ENCODE measurements at places on chromosomes 1 and 21.
A peak's percentile ranks its signal among the peaks of the same experiment; 100 is the strongest.

- DNase-seq = no peak
Measured at GRCh38 chr21:26550326-26550725, 22.8 kb downstream of the CYYR1 start.

- no peak for DNase-seq
Measured at GRCh38 chr21:34348890-34349519, 14.8 kb upstream of the KCNE2 start.

DNA sequence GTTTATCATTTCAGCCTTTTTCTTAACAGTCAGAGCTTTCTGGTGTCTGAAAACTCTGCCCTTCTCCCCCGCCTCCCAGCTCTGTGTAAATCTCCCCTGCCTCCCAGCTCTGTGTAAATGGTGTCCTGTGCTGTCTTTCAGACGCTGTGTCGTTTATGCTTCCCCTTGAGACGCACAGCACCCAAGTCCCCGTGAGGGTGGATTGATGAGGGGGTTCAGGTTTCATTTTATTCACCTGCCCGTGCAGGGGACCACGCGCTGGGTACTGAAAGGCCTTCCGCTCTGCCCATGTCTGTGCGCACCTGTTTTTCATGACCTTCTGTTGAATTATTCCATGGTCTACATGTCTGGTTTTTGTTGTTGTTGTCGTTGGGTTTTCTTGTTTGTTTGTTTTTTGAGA is 108.2 kb upstream of the COL6A1 start:
- DNase-seq = no peak

GRCh38 chr1:171744986-171745385 is 3.1 kb upstream of the VAMP4 start:
- no peak for DNase-seq

DNA sequence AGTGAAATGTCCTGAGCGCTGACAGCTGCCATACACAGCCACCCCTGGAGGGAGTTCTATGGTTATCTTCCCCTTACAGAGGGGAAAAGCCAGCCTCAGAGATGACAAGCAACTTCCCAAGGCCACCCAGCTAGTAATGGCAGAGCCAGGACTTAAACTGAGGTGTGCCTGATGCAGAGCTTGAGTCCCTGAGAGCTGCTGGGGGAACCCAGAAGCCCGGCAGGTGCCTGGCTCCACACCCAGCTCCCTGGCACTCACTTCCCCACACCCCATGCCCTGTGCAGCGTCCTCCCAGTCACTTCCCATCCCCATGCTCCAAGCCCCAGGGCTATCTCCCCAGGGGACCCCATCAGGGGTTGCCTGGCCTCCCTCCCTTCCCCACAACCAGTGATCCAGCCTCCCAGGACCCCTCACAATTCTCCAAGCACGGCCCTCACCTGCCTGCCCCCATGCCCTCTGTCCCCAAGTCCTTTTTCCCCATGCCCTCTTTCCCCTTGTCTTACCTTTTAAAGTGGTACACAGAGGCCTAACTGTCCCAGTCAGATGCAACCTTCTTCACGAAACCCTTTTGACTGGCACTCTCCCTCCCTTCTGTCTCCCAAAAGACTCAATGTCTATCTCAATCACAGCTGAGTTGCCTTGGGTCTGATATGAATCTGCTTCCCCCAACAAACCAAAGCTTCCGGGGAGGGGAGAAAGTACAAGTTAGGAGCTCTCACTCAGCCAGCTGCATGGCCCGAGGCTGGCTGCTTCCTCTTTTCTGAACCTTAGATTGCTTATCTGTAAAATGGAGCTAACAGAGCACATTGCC is 39.8 kb upstream of the LRP8 start:
- peak; percentile 57 for DNase-seq

DNA sequence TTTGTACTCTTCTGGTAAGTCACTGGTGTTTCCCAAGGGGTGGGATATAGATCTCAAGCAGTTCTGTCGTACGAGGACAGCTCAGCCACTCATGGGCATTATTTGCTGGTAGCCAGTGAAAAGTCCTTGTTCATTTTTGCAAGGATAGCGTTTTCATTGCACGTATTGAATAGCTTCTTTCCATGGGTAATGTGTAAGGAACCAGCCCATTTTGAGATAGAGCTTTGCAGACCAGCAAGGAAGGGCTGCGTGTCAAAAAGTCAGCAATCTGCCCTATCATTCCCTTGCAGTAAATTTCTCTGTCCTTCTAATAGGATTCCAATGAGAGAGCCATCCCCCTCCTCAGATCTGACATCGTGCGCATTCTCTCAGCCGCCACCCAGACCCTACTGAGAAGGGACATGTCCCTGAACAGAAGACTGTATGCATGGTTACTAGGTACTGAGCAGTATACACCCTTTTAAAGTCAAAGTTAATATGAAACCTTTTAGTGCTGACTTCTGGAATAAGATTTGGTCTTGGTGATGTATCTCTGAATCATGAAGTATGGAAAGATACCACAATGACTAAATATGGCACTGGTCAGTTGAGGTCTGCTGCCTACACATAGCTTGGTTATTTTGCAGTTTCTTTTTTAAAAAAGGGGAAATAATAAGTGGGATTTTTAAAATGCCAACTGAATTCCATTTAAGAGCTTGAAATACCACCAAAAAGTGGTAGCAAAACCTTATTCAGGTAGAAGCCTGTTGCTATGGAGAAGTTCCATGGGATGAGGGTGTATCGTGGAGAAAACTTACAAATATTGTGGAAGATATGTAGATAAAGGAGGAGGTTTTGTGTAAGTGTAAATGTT is 55.3 kb downstream of the DOP1B start:
- DNase-seq = no peak

DNA sequence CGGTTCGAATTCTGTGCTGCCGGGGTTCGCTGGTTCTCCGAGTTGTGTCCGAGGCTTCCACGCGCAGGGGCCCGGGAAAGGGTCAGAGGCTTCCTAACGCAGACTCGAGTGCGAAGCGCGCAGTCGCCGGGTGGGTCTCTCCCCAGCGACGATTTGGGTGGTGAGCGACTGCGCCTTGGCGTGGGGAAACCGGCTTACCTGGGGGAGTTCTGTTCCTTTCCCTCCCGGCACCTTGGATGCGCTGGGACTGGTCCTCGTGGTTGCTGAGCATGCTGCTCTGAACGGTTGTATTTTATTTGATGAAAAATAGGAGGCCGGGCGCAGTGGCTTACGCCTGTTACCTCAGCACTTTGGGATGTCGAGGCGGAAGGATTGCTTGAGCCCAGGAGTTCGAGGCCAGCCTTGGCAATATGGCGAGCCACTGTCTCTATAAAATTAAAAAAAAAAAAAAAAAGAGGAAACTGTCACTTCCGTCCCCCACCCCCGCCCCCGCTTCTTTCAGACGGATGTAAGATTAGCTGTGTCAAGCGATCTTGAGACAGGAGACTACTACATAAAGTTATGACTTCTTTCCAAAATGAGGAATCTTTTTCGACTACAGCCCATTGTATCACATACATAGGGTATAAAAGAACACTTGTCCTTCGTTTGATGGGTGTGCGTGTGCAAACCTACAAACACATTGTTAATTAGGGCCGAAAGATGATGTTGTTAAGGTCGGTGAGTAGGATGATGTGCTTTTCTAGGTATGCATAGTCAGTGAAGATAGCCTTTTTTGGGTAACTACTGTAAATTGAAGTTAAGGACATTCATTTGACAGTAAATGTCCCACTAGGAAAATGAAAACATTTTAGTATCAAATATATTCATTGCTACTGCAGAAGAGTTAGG is at the start of gene CCDC18:
Gene CCDC18 (plus strand): TSS at position 2 of the 891 bp plus-strand sequence. CDS start 2,638 bp downstream, outside the sequence.
- no peak for DNase-seq

DNA sequence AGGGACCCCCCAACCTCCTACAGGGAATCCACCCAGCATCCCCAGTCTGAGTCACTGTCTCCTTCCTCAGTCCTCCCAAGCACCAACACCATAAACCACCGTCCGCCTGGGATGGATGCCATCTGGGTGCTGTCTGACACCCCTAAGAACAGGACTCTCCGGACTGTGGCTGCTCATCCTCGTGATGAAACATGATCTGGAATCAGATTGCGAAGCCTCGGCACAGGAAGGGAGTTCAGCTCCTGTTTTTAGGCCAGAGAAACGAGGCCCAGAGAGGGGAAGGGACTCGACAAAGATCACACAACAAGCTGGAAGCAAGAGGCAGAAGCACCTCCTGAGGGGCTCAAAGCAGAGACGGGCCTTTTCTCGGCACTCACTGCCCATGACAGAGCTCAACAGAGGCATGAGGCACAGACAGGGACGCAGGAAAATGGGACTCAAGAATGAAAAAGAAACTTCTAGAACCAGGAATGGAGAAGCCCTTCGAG is 8.4 kb downstream of the KCNN3 start:
- no peak for DNase-seq

DNA sequence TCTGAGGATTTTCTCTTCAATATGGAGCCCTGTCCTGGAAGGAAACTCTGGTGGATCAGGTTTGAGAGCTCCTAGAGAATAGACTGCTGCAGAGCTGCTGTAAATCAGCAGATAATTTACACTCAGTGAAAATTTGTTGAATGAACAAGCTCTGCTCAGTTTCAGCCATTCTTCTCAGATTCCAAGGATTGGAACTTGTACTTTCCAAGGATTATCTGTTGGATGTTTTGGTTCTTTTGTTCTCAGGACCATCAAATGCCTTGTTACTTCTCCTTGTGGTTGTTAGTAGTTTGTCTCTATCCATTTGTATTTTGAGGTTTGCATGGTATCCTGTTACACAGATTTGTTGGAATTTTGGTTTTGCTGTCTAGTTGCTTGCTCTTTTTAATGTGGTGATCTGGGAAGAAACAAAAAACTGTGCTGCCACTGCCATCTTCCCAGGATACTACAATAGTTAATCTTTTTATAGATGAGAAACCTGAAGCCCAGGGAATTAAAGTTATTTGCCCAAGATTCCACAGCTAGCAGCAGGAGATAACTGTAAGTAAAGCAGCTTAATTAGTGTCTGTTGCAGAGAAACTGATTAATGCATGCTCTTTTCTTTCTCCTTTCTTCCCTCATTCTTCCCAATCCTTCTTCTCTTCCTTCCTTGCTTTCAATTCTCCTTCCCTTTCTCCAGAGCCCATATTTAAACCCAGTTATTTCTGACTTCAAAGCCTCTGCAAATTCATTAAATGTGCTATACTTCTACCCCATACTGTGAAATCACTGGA is 21.7 kb upstream of the KIFAP3 start:
- DNase-seq = no peak

GRCh38 chr1:15090373-15090772 is 63.2 kb upstream of the TMEM51 start:
- DNase-seq = no peak

DNA sequence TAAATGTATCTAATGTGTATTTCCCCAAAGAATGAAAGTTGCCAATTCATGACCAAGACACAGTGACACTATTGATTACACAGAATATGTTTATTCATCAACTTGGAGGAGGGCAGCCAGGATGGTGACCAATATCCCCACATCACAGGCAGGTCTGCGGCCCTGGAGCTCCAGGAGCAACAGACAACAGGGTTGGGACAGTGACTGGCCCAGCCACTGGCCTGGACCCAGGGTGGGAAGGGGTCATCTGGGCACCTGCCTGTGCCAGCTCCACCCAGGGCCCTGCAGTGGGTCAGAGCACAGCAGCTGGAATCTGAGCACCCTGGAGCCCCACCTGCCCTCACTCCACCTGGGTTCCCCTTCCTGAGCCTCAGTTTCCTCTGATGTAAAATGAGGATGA is 466.1 kb downstream of the MATN1 start:
- no peak for DNase-seq

DNA sequence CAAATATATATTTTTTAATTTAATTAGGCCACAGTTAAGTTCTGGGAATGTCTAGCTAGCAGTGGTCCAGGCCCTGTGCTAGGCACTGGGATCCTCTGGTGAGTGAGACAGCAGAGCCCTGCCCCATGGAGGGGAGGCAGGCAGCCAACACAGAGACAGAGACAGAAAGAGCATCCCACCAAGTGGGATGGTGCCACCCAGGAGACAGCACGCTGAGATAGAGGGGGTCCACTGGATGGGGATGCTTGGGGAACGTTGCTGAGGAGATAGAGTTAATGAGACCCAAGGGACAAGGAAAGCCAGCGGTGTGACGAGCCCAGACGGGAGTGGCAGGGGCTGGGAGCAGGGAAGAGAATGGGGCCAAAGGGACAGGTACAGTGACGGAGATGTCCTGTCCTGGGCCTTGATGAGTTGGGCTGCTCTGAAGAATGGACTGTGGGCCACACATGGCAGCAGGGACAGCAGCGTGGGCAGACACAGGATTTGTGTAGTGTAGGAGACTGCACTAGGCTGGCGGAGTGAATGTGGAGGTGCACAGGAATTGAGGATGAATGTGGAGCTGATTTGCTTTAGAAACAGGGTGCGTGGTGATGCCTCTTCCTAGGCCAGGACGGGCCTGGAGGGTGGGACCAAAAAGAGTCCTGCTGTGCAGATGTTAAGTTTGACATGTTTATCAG is 22.8 kb downstream of the RAB4A start:
- no peak for DNase-seq

- DNase-seq = no peak
Measured at GRCh38 chr1:156914440-156914856, 6.0 kb upstream of the LRRC71 start.

DNA sequence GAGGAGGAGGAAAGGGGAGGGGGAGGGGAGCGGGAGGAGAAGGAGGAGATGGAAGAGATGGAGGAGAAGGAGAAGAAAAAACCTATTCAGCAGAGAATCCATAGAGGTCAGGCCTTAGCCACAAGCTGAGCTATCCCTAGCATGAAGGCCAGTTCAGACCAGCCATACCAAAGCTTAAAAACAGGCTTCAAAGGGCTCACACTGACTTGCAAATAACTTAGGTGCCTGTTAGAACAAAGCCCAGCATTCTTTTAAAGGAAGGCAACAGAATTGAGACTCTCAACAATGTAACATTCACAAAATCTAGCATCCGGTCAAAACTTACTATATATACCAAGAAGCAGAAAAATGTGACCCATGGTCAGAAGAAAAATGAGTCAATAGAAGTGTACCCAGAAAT is 43.6 kb upstream of the IFFO2 start:
- no peak for DNase-seq

DNA sequence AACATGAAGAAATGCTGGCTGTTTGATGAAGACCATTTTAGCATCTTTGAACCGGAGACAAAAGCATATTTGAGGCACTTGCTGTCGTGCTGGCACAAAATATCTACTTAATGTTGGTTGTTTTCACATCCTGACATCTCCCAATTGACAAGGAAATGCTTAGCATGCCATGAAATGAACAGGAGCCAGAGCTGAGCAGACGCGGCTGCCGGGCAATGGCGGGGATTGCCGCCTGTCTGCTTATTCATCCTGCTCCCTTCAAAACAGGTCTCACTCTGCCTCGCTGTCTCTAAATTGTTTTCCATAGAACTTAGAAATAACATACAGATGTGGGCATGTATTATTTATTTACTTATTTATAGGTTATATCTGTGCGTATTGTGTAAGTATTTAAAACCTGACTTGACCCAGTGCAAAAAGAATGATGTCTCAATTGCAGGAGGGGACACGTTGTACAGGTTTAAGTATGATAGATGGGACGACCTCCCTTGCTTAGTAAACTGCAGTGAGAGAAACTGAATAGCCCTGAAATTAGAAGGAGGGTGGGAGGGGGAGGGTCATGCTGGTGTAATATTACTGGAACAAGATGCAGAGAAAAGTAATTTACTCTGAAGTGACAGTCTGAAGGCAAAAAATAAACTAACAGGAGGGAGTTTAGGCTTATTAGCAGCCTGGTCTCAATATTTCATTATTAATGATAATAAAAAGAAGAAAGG is 590.4 kb upstream of the PLXNA2 start:
- no peak for DNase-seq

DNA sequence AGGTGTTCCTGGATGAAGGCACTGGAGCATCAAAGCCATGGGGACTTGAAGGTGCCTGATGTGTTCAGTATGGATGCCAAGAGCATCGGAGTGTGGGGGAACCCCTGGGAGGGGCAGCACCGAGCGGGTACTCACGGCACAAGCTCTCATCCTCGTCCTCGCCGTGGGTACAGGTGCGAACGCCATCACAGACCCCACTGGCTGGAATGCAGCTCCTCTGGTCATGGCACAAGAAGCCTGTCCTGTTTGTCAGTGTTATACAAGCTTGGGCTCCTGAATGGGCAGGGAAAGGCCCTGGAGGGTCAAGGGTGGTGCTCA is 6.0 kb downstream of the LDLRAD1 start:
- no peak for DNase-seq
